Fibroblast of skin of back (primary cell): ENCODE measurements at places on chromosomes 16 and 17.

DNA sequence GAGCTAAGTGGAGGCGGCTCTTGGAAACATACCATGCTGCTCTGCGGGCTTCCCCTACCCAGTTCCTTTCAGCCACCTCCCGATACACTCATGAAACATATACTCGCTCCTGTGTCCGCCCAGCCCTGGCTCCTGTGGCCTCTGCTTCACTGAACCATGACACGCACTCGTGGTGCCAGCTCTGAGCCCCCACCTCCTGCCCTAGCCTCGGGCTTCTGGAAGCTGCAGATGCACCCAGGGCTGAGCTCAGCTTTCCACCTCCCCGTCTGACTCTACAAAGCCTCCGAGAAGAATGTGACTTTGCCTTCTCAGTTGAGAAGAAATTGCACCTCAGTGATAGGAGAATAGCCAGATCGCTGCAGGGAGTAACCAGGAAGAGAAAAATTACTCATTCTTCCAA lies 11.0 kb downstream of the CALB2 start:
- DNase-seq, result no peak

- no peak for DNase-seq
Measured at GRCh38 chr16:81443688-81444447, 740 bp upstream of the CMIP start.

DNA sequence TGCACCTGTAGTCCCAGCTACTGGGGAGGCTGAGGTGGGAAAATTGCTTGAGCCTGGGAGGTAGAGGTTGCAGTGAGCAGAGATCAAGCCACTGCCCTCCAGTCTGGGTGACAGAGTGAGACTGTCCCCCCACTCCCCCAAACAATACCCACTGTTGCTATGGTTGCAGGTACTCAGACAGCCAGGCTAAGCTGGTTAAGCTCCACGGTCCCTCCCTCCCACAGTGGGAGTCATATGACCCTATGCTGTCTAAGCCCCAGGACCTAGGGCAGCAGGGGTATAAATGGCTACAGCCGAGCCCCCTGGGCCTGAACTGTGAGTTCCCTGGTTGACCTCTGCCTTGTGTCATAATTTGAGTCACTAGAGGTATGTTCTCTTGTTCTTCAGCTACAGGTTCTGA lies 15.9 kb upstream of the RPRML start:
- DNase-seq, result no peak

DNA sequence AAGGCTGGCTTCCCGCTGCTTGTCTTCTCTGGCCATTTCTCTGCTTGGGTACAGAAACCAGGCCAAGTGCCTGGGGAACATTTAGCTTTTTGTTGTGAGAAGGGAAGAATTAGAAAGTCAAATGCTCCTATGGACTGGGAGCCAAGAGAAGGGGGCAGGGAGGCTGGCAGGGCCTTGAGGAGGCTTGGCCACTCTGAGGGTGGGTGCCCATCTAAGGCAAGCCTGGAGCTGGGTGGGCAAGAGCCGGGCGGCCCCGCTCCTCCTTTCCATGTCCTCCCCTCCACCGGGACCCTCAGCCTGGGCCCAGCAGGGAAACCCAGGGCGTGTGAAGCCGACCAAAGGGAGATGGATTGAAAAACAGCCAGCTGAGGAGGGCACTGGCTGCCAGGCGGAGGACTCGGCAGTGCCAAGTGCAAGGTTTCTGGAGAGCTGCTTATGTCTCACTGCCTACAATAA lies 69.4 kb downstream of the NTN1 start:
- no peak for DNase-seq

DNA sequence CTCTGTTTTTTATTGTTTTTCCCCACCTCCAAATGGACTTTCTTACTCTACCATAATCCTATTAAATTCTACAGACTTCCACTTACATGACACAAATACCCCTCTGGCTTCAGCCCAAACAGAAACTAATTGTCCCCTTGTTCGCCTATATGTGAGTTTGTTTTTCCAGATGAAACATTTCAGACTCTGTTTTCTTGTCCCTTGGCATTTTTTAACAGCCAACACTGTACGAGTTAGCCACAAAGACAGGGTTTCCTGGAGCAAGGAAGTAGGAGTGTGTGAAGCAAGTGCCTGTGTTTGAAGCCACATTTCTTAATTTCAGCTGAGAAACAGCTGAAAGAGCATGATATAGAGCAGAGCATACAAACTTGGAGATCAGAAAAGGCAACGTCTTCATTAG lies 382.2 kb upstream of the CDH5 start:
- no peak for DNase-seq

GRCh38 chr17:57911834-57912673 lies 43.2 kb downstream of the CUEDC1 start:
- no peak for DNase-seq

DNA sequence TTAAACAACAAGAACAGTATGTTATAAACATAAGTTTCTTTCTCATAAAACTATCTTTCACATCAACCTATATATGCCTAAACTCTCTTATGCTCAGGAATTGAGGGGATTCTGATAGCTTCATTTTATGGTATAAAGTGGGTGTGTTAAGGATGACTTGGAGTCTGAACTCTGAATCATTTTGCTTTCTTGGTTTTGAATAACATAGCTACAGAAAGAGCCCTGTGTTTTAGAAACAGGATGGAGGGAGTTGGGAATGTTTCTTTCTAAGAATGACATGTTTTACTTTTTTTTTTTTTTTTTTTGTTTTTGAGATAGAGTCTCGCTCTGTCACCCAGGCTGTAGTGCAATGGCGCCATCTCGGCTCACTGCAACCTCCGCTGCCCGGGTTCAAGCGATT lies 50.1 kb downstream of the RHOT1 start:
- peak; percentile 82 for DNase-seq

DNA sequence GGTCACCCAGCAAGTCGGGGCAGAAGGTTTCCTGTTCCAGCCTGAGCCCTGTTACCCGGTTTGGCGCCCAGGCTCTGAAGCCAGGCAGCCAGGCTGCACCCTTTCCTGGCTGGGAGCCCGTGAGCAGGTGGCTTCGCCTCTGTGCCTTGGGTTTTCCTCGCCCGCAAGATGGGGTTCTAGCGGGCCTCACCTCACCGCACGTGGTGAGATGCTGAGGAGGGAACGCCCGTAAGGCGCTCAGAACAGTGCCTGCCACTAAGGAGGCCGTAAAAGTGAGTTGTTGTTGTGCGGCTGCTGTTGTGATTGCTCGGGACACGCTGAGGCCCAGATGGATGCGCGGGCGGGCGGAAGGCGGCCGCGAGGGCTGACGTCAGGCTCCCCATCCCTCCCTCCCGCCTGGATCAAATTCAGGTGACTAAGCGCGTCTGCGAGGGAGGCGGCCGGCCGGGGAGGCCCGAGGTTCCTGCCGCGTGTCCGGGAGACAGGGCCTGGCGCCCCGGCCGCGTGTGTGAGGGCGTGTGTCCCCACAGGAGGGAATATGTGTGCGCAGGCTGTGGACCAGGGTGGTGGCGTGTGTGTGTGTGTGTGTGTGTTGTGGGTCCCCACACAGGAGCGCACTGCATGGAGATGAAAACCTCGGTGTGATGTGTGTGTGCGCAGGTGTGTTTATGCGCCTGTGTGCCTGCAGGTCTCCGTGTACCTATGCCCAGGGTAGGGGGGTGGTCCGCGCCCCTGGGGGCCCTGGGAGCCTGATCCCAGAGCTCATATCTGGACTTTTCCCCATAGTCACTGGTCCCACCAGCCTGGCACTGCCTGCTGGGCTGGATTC lies 4.3 kb downstream of the CAMKK1 start:
- peak; percentile 88 for DNase-seq

- no peak for DNase-seq
Measured at GRCh38 chr17:83031321-83031945, 48.0 kb upstream of the METRNL start.

DNA sequence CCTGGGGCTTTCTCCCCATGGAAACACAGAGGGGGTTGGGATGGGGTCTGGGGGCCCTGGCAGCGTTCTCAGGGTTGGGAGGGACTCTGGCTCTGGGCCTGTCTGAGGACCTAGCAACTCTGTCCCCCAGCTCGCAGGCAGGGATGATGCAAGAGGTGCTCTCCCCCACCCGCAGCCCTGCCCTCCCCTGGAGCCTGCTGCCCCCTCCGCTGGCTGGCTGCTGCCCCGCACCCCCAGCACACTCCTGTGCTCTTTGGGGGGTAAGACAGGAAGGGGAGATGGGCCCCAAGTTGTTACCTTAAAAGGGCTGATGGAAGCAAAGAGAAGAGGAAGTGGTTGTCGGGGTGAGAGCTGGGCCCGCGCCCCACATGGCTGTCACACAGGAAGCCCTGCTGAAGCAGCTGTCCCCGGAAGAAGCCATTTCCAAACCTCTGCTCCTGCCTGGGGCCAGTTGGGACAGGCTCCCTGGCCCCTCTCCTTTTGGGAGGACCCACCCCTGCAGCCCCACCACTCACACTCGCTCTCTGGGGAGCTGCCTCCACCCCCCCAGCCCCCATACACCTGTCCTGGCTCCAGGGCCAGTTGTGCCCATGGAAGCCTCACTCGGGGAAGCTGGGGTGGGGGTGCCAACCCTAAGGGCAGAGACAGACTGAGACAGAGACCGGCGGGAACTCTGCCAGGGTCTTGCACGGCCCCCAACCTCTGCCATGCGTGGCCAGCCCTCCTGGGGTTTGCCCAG lies 2.5 kb downstream of the CORO1A start:
- no peak for DNase-seq

- DNase-seq, result no peak
Measured at GRCh38 chr17:82108961-82109475, 11.0 kb upstream of the FASN start.

DNA sequence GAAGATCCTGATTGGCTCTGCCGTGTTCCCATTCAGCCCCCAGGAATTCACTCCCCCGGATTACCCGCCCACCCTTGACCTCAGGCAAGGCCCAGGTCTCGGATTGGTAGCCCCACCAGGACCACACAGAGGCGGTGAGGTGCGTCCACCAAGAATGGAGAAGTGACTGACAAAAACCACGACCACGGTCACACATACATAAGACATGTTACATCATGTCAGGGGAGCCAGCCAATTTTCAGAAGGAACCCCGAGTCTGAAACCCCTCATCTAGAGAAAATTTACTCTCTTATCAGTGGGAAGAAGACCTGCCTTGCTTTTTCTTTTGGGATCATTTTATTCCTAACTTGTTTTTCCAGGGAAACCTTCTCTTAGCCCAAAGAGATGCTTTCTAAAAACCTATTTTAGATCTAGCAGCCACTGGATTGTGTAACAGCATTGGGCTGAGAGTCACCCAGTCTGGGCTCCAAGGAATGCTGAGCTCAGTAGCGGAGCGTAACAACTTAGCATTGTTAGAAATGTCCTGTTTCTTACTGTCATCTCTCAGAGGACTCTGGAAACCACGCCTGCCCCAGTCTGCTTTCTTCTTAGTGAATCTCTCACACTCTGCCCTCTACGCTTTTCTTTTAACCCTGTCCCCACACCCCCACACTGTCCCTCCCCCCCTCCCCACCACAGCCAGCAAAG lies 164.1 kb downstream of the CMIP start:
- DNase-seq, result peak; percentile 87

DNA sequence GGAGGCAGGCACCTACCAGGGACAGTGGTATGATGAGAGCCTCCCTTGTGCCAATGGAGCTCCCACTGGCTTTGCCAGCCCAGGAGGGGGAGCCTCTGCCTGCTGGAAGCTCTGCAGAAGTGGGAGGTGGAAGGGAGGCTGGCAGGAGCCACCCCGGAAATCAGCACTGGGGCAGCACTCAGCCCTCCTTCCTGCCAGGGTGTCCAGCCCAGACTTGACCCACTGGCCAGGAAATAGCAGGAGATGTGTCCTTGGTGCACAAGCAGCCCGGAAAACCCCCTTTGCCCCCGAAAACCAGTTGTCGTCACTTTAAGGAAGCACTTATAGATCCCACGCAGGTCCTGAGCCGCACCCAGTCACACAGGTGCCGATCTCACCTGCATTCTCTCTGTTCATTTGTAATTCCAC lies 49.3 kb upstream of the CACNG4 start:
- no peak for DNase-seq

GRCh38 chr16:22220069-22220440 lies 14.0 kb downstream of the EEF2K start:
- DNase-seq, result no peak

- no peak for DNase-seq
Measured at GRCh38 chr17:51214920-51215319, 44.9 kb downstream of the MBTD1 start.

DNA sequence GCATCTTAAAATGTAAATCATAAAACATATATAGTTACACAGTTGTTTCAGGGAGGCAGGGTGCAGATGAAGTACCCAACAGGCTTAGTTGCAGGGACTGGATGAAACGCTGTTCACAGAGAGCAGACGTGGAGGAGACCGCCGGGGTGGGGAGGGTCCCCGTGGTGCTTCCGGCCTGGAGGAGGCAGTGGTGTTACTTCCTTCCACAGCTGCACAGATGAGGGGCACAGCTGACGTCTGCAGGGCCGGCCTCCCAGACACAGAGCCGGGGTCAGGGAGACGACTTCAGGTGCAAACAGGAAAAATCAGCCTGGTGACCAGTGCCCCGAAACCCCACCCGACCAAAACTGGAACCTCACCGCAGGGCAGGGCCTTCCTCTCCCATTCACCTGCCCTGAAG lies 17.1 kb downstream of the SPIRE2 start:
- no peak for DNase-seq

DNA sequence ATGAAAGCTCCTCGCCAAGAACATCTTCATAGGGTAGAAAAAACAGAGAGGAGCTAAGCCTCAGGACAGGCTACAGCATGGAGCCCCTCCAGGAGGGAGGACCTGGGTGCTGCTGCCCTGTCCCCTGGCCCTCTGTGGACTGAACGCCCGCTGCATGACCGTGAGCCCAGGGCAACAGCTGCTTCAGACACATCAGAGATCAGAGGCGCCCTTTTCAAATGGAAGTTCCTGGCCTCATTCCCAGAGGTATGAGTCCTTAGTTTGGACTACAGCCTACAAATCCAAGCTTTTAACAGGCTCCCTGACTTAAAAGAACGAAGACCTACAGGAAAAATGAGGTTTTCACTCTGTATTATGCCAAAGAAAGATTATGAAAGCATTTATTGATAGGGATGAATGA lies 48.5 kb downstream of the ZNF18 start:
- peak; percentile 41 for DNase-seq

DNA sequence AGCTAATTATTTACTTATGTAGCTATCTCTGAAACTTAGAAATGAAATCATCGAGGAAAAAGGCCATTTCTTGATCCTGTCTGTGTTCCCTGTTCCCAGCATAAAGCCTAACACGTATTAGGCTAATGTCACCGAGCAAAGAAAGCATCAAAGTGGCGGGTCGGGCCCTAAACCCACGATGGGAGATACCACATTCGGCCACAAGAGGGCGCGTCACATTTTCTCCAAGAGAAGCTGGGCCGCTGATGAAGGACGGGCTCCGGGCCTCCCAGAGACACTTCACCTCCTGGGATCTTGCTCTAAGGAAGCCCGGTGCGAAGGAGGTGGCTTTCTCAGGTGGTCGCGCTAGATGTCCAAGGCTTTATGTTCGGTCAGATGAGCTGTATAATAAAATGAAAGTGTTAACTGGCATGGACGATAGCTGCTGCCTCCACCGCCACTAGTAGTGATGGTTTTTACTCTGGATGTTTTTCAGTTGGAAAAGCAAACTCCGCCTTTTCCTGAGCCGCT lies 853 bp upstream of the PDK2 start:
- peak; percentile 82 for DNase-seq

GRCh38 chr16:27515874-27516353 lies 33.8 kb downstream of the GTF3C1 start:
- no peak for DNase-seq
